Mesendoderm (in vitro differentiated cells): ENCODE measurements at places on chromosomes 7 and 10.
A peak's percentile ranks its signal among the peaks of the same experiment; 100 is the strongest.

GRCh38 chr10:4846775-4847174 lies 20.8 kb downstream of the AKR1E2 start:
- no peak for DNase-seq

- no peak for DNase-seq
These were observed 41.9 kb downstream of the SYPL1 start for GRCh38 chr7:106070201-106070551.

DNA sequence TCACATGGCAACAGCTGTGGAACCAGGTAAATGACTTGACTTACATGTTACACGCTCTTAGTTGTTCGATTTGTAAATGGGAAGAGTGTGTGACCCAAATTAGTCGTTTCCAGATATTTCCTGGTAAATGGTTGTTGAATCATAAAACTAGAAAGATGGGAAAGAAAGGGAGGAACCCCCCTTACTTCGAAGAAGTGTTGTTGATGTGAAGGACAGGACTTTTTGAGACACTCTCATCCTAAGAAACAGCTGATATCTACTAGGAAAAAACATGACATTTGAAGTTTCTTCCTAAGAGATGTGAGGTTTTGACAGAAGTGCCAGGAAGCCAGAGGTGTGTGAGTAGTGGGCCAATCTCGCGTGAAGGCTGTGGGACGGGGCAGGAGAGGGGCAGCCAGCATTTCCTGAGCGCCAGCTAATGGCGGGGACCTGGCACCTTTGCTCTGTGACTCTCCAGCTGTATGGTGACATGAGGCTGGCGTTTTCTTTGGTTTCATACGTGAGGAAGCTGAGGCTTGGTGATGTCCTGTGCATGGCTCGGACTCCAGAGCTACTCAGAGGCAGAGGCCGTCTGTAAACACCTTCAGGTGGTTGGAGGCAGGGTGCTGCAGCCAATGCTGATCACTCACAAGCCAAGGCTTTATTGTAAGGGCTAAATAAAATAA lies 53.7 kb downstream of the IKZF1 start:
- no peak for DNase-seq

GRCh38 chr7:155104913-155105312 lies 34.8 kb downstream of the HTR5A start:
- DNase-seq: peak; percentile 8

- no peak for DNase-seq
These were observed 184.4 kb downstream of the TCERG1L start for GRCh38 chr10:131127138-131127589.

DNA sequence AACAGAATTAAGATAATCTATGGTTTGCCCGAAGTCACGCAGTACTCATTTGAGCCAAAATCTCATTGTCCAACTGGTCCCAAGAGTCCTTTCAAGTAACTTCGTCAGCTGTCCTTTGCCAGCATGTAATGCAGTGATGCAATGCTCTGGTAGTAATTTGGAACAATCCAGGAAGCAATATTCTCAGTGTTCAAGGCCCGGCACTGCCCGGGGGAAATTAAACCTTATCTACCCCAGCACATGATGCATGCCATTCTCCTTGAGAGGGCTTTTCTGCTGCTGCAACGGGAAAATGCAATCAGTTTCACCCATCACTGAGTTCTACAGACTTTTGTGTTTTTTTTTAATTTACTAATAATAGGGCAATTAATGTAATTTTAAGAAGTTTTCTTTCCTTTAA lies 77.6 kb upstream of the NME8 start:
- DNase-seq: no peak

GRCh38 chr10:8752146-8752843 lies 697.8 kb downstream of the GATA3 start:
- peak; percentile 25 for DNase-seq

DNA sequence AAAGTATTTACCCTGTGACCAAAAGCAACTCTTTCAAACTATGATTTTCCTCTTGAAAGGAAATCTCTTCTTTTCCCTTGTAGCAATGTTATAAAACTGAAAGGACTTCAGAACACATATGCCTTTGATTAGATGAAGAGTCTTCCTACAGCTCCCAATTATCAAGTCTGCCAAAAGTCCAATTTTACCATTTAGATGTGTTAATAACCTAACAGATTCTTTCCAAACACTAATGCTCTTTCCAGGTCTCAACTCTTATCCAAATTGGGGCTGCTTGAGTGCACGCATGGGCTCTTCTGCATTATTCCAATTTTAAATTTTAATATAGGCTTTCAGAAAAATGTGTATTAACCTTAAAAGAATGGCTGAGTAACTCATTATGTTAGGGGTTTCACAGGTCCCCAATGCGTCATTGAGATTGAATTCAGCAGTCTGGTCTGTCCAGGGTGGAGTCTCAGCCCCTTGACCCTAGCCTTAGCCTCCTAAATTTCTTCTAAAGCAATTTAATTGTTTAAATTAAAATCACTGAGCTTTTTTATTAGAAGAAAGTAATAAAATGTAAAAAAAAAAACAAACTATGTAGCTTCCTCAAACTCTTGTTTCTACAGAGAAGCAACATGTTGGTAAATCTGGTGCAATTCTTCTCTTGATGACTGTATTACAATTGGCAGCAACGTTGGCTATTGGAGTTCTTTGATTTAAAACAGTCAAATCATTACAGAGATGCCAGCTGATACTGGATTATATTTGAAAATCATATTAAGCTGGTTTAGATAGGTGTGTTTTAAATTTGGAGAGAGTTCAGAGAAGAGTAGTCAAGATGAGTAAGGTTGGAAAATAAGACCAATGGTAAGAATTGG lies 170.4 kb downstream of the DKK1 start:
- DNase-seq: no peak

DNA sequence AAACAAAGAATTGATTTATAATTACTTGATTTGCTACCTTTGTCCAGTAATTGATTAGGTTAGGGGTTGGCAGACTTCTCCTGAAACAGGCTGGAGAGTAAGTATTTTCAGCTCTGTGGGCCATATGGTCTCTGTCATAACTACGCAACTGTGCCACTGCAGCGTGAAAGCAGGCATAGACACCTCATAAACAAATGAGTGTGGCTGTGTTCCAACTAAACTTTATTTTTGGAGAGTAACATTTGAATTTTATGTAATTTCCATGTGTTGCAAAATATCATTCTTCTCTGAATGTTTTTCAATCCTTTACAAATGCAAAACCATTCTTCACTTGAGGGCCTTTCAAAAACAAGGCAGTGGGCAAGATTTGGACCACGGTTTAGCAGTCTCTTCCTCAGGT lies 76.9 kb downstream of the GALNT17 start:
- DNase-seq: no peak
